ENCODE measurements at places on chromosomes 1 and 21. TPM values are rescaled to one million over a fixed set of nuclear protein-coding genes. Genes with fewer than 3 reads are reported as not detected.

The S100A7A gene
- not detected for total RNA-seq

- DNase-seq: no peak
These were observed 119.5 kb downstream of the CASZ1 start for GRCh38 chr1:10676963-10677362.

GRCh38 chr1:96236156-96236739, 485.3 kb upstream of the PTBP2 start:
- DNase-seq: peak; percentile 3

The KLHDC7A gene
- total RNA-seq: 0.95 TPM

The TPRG1L gene
- total RNA-seq: 32.4 TPM

GRCh38 chr21:40902993-40903392, 56.0 kb upstream of the DSCAM start:
- no peak for DNase-seq

The C4BPB gene
- 3.5 TPM for total RNA-seq

The S100PBP gene
- 28.5 TPM for total RNA-seq

- DNase-seq: no peak
These were observed 88.6 kb upstream of the PKN2 start for GRCh38 chr1:88595355-88596002.

The PLA2G2D gene
- not detected for total RNA-seq

DNA sequence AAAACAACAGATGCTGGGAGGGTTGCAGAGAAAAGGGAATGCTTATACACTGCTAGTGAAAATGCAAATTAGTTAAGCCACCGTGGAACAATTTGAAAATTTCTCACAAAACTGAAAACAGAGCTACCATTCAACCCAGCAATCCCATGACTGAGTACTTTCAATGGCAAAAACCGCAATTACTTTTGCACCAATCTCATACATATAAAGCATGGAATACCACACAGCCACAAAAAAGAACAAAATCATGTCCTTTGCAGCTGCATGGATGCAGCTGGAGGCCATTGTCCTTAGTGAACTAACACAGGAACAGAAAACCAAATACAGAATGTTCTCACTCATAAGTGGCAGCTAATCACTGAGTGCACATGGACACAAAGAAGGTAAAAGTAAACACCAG, 6.3 kb upstream of the OR2T8 start:
- no peak for DNase-seq

DNA sequence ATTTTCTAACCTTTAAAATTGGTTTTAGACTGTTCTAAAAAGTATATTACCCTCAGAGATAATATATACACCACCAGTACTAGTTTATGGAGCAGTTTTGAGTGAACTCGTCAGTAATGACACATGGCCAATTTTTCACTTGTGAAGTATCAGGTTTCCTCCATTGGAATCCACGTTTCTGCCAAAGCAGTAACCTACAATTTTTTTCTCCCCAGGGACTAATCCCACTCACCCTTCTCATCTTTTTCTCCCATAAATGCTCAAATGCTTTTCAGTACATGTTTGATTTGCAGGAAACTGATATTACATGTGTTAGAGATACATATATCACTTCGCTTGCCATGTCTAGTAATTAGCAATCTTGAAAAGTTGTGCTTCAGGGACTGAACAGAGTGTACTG, 94.1 kb downstream of the COL24A1 start:
- peak; percentile 11 for DNase-seq
